ENCODE measurements at places on chromosomes 5 and 9.

DNA sequence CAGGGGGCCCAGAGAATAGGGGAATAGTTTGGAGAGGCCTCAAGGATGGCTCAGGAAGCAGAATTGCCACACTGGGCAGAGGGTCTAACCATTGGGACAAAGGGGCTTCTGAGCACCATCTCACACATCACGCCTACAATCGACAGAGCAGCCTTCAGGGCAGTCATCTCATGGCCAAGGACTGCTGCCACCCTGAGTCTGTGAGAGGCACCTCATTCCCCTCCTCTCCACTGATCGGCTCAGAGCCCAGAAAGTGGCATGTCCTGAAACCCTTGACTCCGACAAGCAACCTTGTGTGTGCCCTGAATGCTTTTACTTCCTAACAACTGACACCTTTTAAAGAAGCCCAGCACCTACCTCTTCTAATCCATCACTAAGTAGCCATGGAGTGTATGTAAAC lies 128.9 kb upstream of the PTPN3 start:
- no peak for DNase-seq

- DNase-seq, result no peak
These were observed 10.7 kb downstream of the GRM6 start for GRCh38 chr5:178984145-178985072.

GRCh38 chr9:5430912-5431311 lies 6.8 kb downstream of the PLGRKT start:
- no peak for DNase-seq

DNA sequence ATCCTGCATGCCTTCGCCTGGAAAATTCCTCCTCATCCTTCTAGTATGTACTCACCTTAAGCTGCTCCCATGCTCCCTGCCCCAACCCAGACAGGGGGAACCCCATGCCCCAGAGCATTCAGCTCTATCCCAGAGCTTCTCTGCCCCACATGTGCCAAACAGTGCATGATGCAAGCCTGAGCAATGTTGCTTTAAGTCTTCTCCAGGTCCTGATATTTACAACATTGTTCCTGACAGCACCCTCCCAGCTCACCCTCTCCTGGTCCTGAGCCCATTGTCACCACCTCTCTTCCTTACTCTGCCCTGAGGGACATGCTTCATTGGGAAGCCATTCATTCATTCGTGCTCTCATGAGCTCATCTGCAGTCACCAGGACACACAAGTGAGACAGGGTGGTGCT lies 23.4 kb upstream of the BARX1 start:
- no peak for DNase-seq

DNA sequence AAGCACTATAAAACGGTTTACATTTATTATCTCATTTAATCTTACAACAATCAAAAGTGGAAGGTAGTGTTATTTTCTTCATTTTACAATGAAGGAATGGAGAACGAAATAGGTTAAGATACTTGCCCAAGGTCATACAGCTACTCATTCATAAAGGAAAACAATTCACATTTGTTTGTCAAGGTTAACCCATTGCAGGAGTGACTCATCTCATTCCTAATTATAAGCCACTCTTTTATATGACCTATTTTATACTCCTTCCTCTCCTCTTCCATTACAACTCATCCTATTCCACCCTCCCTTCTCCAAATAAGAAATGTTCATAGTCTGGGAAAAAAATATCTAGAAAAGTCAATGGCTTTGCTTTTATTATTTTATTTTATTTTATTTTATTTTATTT lies 29.6 kb downstream of the CRHBP start:
- no peak for DNase-seq

DNA sequence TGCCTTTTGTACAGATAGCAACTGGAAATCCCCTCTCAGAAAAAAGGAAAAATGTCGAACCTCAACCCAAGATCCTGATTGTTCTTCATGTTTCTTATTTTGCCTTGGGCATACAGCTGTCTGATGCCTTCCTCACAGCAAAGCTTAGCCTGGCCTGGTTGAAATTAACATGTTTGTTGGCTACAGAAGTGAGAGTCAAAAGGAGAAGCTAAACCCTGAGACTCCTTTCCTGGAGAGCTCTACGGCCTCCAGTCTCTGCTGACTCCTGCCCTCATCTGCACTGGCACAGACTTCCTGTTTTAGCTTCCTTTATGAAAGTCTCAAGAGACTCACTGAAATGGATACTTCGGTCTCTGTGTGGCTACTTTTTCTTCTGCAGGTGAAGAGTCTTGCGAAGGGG lies 186.7 kb downstream of the PARP8 start:
- no peak for DNase-seq

DNA sequence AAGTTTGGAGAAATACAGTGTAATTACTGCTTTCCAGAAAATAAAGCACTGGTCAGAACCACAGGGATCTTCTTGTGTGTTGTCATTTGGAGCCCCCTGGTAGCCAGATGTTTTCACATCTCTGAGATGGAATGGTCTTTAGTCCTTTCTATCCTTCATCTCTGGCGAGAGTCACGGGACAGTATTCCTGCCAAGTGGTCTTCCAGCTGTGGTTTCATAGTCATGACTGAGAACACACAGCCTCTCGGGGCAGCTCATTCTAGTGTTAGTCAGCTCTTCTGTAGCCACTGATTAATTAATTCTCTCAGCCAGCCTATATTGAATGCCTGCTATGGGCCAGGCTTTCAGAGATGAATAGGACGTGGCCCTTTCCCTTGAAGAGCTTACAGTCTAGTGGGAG lies 34.1 kb downstream of the HMGXB3 start:
- DNase-seq, result no peak

DNA sequence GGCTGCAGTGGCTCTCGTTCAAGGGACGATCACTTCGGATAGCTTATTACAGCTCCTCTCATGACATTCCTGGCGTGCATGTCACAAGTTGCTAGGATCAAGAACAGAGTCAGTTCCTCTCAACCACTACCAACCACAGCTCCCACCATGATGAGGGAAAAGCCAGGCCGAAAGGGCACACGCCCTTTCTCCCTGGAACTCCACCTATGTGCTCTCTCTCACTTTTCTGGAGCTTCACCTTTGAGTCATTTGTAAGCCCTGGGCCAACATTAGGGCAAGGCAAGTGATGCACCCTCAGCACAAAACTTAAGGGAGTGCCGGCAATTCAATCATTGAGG lies 1.6 kb downstream of the SPACA9 start:
- no peak for DNase-seq
